Activated CD8-positive, alpha-beta T cell treated with anti-CD3 and anti-CD28 coated beads, Interleukin-2, amount 10 ng/mL, durations not matched to agents 7 days and 5 days (primary cell): ENCODE measurements at places on chromosomes 13 and 19. TPM values are rescaled to one million over a fixed set of nuclear protein-coding genes. Genes with fewer than 3 reads are reported as not detected.
A peak's percentile ranks its signal among the peaks of the same experiment; 100 is the strongest.

- DNase-seq = no peak
Observed at GRCh38 chr13:48138270-48138669, 43.4 kb upstream of the MED4 start.

- peak; percentile 90 for DNase-seq
Observed at GRCh38 chr19:48660852-48661710, 11.7 kb downstream of the NTN5 start.

GRCh38 chr13:26400545-26400944, 146.6 kb downstream of the CDK8 start:
- no peak for DNase-seq

- DNase-seq = no peak
Observed at GRCh38 chr13:70170689-70171088, 62.4 kb upstream of the KLHL1 start.

Gene CYP4F8
- total RNA-seq = not detected

DNA sequence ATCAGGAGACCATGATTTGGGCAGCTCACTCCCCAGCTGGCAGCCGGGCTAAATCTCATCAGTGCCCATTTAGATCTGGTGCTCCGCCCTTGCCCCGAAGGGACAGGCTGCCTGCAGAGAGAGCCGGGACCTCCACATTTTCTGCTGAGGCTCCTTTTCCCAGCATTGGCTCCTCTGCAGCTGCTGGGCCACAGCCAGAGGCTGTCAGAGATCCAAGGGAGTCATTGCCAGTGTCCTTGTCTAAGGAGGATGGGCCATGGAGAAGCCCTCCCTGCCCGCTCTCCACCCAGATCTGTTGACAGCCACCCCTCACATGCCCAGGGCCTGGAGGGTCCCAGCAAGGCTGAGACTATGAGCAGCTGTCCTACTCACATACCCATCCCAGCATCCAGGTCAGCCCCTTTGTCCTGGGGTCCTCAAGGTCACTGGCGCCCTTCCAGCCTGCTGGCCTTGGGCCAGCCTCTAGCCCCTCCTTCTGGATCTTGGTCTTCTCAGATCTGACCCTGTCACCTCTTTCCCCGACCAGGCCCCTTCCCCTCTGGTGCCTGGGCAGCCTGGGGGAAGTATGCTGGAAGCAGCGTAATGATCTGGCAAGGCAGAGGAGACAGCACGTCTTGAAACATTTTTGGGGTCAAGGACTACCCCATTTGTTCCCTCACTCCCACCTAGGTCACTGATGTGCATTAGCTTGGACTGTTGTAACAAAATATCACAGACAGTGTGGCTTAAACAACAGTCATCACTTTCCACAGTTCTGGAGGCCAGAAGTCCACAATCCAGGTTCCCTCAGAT, 7.9 kb downstream of the PIN1 start:
- no peak for DNase-seq

DNA sequence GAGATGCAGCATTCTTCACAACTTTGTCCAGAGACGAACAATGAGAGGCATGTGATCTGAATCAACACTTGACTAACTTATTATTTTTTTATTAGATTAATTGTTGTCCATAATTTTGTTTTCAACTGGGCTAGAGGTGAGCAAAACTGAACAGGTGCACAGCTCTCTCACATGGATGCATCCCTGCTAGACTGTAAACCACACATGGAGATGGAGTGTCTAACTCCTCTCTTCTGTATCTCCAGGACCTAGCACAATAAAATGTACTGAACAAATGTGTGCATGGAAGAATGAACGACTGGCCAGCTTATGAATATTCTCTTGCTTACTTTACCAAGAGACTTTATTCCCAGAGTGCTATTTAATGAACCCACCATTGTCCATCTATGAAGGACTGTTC, 627.7 kb downstream of the LIG4 start:
- DNase-seq = no peak

Gene UQCR11
- total RNA-seq = 195 TPM

Gene SLC17A7
- not detected for total RNA-seq

GRCh38 chr19:7703332-7703731, 1.4 kb upstream of the FCER2 start:
- DNase-seq = no peak

DNA sequence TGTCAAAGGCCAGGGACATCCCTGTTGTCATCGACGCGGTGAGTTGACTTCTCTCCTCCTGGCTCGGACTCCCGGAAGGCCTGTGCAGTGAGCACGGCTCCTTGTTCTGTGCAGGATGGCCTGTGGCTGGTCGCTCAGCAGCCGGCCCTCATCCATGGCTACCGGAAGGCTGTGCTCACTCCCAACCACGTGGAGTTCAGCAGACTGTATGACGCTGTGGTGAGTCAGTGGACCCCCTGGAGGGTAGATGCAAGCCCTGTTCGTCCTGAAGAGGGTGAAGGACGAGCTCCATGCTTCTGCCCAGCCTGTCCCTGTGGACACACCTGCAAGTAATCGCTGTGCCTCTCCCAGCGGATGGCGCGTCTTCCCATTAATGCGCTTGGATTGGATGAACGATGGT, 19.2 kb downstream of the NAXD start:
- no peak for DNase-seq

Gene TNFRSF19
- not detected for total RNA-seq

DNA sequence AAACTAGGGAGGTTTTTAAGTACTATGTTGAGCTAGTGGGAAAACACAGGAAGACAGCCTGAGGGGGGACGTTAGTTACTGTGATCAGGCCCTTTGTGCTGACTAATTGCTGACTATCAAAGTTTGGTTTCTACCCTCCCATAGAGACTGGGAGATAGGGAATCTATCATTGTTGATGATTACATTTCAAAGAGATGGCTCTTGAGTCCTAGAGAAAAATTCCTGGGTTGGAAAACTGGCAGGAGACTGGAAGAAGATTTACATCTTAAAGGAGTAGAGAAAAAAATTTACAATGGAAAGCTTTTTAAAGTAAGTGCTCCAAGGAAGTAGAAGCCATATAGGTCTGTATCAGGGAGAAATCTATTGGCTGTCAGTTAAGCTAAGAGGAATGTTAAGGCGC, 522.0 kb upstream of the KLHL1 start:
- no peak for DNase-seq

Gene OR10H1
- total RNA-seq = not detected

DNA sequence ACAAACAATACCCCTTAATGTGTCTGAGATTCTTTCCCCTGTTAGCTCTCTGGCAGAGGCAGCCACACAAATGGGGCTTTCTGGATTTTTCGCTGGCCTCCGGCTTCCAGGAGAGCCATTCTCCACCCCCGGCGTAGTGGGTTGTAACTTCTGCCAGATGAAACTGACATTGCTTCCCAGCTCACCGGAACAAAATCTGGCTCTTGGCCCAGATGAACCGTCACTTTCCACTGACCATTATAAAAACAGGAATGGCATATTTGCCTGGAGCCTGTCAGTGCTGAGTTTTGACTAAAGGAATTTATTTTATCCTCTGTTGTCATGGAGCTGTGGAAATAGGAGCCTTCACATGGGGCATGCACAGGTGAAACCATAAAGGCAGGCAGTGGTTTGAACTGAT, 120.6 kb upstream of the GPR12 start:
- DNase-seq = no peak

DNA sequence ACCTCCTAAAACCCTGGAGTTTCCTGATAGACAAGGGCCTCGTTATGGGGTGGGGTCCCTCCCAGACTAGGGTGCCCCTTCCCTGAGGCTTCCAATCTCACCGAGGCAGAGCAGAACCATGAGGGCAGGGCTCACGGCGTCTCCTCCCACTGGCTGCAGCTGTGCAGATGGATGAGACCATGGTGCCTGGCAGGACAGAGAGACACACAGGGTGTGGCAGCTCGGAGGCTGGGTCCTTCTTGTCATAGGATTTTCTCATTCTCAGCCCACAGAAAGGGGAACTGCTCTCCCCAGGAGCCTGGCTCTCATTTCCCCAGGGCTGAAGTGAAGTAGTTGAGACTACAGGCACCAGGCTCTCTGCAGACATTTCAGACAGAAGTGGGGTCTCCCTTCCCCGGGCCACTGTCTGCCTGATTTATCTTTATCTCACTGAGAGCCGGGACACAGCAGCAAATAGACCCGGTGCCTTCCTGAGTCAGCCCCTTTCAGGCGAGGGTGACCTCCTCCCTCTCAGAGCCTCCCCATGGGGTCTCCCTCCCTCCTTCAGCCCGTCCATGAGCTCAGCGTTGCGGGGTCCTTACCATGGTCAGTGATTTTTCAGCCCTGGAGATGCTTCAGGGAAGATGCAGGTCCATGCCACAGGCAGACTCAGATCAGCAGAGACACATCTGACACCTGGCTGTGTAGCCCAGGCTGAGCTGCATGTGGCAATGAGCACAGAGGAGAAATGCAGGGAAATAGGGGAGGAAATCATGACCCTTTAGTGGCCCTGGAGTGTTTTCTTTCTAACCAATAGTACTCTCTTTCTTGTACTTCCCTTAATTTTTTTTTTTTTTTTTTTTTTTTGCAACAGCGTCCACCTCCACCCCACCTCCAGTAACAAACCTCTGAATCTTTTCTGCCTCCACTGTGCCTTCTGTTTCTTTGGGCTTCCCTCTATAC, at the start of gene LILRA5:
Gene LILRA5 (minus strand): TSS at position 731 of the 942 bp plus-strand sequence. CDS start 147 bp downstream, at position 584.
- DNase-seq = no peak

Gene KCNN1
- total RNA-seq = not detected

GRCh38 chr19:17716309-17716929, 2.9 kb upstream of the MAP1S start:
- DNase-seq = no peak

DNA sequence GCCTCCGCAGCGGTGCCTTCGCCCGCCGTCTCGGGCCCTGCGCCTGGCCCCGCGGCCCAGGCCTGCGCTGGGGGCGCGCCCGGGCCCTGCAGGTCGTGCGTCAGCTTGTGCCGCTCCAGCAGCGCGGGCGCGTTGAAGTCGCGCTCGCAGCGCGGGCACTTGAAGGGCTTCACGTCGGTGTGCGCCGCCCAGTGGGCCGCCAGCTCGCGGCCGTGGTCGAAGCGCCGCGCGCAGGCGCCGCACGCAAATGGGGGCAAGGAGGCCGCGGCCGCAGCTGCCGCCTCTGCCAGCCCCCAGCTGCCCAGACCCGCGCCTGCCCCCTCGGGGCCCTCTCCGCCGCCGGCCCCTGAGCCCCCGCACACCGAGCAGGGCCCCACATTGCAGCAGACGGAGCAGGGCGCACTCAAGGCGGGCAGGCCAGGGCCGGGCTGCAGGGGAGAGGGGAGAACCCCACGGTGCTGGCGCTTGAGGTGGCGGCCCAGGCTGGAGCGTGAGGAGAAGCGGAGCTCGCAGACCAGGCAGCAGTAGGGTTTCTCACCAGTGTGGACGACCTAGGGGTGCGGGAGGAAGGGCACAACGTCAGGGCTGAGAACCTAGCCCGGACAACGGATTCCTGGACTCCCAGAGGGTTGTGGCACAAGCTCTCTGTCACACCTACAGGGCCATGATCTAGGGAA, 6.1 kb downstream of the FIZ1 start:
- DNase-seq = no peak

GRCh38 chr13:78636495-78636894, 22.5 kb downstream of the OBI1 start:
- no peak for DNase-seq

- no peak for DNase-seq
Observed at GRCh38 chr13:21879263-21879914, 208.5 kb downstream of the FGF9 start.

GRCh38 chr19:13093407-13094105, 9.1 kb downstream of the LYL1 start:
- peak; percentile 88 for DNase-seq

Gene DLL3
- 0.29 TPM for total RNA-seq

Gene DKKL1
- total RNA-seq = not detected
